ENCODE measurements at places on chromosomes 5 and 9.
A peak's percentile ranks its signal among the peaks of the same experiment; 100 is the strongest.

DNA sequence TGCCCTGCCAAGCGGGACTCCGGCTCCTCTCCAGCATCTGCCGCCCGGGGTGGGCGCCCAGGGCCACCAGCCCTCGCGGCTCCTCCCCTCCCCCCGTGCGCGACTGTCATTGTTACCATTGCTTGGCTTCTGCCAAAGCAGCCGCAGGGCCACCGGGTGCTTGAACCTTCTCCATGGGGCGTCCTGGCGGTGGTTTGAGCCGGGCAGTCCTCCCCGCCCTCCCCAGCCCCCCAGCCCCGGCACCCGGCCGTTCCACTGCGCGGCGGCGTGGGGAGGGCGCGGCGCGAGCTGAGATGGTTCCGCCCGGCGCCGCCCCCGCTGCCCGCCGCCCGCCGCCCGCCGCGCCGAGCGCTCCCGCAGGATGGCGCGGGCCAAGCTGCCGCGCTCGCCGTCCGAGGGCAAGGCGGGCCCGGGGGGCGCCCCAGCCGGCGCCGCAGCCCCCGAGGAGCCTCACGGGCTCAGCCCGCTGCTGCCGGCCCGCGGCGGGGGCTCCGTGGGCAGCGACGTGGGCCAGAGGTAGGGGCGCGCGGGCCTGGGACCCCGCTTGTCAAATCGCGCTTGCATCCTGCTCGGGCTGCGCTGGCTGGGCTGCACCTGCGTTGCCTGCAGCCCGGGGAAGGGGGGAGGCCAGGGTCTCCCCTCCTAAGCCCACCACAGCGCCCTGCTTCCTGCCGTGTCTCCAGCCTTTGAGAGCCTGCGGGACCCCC, 34.4 kb downstream of the KCNT1 start:
- no peak for DNase-seq

GRCh38 chr9:36191290-36191645, 547 bp downstream of the CLTA start:
- peak; percentile 17 for DNase-seq

DNA sequence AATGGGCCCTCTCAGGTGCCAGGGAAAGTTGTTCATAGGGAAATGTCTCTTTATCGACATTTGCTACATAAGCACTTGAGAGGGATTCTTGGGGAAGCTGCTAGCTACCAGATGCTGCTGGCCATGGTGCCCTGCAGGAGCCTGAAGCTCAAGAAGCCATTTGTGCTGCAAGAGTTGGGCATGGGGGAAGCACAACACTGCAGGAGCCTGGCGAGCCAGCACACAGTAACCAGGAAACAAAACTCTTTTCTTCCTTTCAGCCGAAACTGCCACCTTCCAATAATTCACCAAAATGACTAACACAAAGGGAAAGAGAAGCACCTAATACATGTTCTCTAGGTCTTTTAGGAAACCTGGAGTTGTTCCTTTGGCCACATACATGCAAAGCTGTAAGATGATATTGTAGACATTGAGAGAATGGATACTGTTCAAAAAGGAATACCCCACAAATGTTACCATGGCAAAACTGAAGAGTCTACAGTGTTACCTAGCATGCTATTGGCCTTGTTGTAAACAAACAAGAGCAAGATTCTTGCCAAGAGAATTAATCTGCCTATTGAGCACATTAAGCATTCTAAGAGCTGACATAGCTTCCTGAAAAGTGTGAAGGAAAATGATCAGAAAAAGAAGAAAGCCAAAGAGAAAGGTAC, 26.1 kb upstream of the LARP1 start:
- no peak for DNase-seq

DNA sequence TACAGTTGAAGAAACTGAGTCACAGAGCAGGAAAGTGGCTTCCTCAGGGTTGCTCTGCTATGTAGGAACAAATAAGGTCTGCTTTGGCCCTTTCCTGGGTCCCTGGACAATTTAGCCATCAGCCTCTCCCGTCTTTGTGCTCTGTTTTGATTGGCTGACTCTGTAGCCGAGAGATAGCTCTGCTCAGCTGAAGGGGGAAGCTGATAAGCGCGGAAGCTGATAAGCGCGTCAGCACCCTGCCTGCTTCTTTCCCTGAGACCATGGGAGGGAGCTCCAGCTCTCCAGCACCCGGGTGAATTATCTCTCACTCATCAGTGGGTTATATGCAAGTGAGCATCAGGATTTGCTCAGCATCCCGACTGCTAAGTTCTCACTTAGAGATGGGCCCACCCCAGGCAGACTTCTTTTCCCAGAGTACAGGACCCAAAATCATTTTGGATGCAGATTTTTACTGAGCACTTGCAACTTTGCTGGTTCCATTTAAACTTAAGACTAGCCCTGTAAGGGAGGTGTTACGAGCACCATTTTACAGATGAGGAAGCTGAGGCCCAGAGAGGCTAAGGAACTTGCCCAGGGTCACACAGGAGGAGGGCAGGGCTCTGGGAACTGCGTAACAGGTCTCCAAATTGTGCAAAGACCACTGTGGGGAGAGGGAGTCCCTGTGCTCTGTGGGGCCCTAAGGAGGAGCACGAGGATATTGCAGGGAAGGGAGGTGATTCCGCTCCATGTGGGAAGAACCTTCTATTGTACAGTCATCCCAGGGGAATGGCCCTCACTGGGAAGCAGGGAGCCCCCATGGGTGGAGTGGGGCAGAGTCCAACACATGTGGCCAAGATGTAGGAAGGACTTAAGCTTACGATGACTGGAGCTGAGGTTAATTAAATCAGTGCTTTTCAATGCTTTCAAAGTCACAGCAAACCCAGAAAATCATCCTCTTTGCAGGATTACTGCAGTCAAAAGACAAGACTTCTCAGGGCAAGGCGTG, 83.7 kb upstream of the ORM1 start:
- DNase-seq: no peak

DNA sequence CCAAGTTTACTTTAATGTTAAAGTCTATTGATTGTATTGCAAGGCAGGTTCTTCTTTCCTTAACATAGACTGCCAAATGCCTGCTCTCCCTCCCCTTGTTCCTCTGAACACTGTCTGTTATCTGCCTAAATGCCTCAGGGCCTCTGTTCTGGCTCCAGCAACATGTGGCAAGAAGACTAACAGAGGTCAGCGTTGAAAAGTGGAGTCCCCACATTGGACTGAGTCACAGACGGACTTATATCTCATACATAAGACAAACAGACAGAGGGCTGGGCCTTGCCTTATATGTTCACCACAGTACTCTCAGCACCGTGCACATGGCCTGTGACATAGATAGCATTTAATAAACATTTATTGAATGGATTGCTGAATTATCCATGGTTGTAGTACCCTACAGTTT, 91.4 kb downstream of the TSSK1B start:
- no peak for DNase-seq

DNA sequence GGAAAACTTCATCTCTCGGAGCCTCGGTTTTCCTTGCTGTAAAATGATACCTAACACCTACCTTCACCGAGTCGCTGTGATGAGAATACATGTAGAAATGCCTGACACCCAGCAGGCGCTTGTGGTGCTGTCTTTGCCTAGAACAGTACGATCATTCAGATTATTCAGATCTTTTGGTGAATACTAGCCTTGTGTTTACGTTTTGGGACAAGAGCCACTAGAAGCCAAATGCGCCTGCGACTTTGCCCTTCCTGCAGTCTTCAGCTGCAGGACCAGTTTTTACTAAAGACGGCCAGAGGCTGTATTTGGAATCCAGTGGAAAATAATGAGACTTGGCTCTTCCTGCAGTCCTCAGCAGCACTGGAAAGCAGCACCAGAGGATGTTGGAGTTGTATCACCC, 189.6 kb downstream of the TRIO start:
- DNase-seq: no peak

DNA sequence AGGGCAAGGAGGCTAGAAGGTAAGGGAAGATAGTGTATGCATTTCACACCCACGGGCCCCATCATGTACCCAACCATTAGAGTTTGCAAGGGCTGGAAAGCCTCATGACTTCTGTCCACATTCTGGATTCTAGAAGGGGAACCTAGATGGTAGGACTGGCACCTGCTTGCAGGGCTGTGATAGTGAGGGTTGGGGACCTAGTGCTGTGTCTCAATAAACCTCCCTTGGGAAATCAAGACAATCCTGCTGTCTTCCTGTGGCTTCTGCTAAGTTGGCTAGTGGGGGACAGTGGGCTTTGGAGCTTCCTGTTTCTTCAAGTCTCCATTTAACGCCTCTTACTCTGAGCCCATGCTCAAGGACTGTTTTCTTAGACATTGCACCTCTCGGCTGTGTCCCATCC, 43.6 kb upstream of the SYNPO start:
- DNase-seq: no peak

DNA sequence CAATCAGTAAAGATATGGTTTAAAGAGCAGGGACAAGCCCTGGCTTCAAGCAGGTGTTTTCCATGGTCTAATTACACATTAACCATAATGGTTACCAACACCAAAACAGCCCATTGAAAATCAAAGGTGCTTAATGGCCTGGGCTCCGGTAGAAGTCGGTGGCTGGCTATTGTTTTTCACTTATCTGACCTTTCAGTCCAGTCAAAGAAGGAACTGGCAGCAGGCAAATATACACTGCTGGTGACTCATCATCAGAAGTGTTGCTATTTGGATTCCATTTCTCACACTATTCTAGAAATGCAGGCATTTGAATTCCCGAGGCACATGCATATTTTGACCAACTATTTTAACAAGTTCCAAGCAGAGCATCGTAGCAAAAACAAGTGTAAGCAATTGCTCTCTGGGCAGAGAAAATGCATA, 26.3 kb upstream of the GABRP start:
- DNase-seq: no peak

GRCh38 chr5:43702293-43702692, 99.3 kb downstream of the NNT start:
- DNase-seq: no peak

DNA sequence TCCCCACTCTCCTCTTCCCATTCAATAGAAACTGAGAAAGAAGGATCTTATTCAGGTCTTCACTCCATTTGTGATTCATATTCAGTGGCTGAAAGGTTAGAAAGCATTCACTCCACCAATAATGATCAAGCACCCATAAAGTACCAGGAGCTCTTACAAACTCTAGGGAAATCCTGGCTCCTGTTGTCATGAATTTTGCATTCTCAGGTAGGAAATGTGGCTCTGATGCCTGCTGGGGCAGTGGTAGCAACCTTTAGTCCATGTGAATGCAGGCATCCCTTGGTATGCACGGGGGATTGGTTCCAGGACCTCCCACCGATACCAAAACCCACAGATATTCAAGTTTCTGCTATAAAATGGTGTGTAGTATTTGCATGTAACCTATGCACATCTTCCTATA, 3.6 kb upstream of the RORB start:
- DNase-seq: no peak

DNA sequence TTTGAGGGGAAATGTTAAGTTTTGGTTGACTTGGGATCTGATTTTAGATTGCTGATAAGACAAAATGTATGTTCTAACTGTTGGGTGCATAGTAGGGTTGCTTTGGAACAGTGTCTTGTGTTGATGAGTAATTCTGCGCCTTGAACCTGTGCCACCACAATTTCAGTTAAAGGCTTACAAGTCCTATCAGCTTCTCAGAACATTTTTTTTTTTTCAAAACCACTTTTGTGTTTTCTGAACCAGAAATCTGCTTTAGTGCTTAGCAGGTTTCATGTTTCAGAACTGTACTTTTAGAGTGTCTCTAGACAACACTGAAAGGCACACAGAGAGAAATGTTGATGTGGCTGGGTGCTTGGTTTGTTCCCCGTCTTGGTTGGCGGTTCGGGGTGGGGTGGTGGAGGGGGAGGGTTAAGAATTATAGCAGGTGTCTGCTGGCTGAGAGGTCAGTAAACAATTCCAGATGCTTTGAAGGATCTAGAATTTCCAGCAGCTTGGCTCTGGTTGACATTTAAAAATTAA, 84.6 kb downstream of the ANKRD55 start:
- DNase-seq: no peak

GRCh38 chr5:112077180-112077579, 320.2 kb upstream of the NREP start:
- no peak for DNase-seq

DNA sequence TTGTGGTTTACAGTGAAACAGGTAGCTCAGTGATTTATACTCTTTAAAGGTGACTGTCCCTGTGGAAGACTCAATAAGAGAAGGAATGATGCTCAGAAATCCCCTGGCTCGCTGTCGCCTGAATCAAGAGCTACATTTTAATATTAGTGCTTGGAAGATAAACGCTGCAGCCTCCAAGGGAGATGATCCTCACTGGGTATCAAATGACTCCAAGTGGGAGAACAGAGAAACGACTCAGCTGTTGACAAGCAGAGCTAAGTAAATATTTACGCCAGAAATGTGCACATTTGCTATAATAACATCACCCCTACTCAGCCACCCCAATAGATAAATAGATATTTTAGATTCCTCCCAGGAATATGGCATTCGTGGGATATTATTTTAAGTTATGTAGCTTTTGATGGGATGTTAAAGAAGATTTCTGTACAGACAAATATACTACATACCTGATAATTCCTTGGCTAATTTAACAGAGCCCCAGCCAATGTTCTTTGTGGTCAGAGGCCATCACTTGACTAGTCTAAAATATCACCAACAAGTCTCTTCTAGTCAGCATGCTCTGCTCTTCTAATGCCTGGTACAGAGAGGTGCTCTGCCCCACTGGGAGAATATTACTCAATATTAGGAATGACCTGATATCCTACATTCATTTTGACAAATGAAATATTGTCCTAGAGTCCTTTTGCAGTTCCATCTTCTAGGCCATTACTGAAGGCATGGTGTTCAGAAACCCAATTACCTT, 18.3 kb upstream of the CCDC192 start:
- no peak for DNase-seq

- no peak for DNase-seq
These were observed 38.3 kb downstream of the NR2F1 start for GRCh38 chr5:93621327-93621798.

GRCh38 chr5:136703036-136703435, 337.7 kb upstream of the TRPC7 start:
- DNase-seq: no peak

GRCh38 chr9:90009447-90009846, 404.6 kb downstream of the GADD45G start:
- DNase-seq: no peak

- DNase-seq: no peak
These were observed 32.2 kb upstream of the PAX5 start for GRCh38 chr9:37066139-37066725.

DNA sequence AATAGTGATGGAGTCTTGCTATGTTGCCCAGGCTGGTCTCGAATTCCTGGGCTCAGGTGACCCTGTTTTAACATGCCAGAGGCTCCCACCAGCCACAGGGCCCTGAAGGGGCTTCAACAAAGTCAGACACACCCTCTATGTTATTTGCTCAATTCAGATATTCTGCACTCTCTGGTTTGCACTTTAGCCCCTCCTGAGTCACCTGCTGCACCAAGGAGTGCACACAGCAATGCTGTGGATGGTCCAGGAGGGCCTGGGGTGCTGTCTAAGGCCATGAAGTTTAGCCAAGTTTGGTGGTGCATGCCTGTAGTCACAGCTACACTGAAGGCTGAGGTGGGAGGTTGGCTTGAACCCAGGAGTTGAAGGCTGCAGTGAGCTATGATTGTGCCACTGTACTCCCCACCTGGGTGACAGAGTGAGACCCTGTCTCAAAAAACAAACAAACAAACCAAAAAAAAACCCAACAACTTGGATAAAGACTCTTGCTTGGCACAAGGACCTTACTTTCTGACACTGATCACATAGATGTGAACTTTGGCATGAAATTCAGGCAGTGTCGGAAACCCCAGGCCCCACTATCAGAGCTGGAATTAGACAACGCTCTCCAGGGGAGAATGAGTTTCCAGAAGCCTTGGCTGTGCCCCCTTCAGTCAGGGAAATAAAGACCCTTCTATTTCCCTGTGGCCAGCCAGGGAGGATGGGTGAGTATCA, 39.7 kb upstream of the CDKN2AIPNL start:
- DNase-seq: no peak
